ENCODE measurements at places on chromosomes 6 and 20.

DNA sequence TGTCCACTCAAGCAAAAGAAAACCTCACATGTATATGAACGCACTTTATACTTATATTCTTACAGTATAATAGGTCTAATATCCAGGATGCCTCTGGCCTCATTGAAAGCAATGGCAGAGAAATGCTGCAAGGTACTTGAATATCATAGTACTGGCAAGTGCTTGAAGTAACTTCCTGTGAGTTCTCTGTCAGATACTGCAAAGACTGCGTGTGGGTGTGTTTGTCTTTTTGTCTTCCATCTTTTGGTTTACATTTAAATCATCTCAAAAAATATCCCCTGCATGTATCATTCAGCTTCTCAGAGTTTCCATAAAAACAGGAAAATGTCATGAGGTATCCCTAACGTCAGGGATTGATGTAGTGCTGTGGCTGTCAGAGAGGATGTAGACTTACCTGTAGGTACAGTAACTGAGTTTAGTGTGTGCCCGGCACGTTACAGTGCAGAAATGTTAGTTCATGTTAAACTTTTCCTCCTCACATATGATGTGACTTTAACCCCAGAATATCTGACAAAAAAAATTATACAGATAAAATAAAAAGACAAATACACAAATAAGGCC, 184.3 kb downstream of the DST start:
- DNase-seq: no peak

DNA sequence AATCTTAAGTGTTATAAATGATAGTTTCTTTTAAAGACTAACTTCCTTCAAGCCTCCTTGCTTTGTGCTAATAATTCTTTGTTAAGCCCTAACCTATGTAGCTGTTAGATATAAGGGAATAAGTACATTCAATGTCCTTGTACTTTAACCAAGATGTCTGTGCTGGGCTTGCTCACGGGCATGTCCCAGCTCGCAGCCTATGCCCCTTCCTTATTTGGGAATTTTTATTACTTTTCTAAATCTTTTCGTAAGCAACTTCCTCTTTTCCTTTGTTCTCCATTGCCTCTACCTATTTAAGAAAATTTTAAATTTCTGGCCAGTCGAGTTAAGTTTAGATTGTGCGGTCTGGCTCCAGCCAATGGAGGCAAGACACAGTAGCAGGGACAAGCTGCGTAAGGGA, 26.0 kb upstream of the CDK19 start:
- no peak for DNase-seq

DNA sequence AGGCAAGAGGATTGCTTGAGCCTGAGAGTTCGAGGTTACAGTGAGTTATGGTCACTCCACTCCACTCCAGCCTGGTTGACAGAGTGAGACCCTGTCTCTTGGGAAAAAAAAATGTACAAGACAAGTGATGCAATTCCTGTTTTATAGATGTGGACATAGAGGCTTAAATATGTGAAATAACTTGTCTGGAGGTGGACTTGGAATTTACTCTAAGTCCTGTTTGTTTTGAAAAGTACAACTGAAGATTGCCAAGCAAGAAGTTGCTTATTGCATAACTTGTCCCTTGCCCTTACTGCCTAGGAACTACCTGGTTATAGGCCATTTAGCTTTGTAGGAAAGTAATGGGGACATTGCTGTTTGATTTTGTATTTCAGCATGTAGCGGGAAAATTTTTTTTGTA, 26.0 kb upstream of the ADIG start:
- DNase-seq: no peak

- DNase-seq: no peak
These were observed 37.6 kb downstream of the PKIB start for GRCh38 chr6:122647765-122648164.

DNA sequence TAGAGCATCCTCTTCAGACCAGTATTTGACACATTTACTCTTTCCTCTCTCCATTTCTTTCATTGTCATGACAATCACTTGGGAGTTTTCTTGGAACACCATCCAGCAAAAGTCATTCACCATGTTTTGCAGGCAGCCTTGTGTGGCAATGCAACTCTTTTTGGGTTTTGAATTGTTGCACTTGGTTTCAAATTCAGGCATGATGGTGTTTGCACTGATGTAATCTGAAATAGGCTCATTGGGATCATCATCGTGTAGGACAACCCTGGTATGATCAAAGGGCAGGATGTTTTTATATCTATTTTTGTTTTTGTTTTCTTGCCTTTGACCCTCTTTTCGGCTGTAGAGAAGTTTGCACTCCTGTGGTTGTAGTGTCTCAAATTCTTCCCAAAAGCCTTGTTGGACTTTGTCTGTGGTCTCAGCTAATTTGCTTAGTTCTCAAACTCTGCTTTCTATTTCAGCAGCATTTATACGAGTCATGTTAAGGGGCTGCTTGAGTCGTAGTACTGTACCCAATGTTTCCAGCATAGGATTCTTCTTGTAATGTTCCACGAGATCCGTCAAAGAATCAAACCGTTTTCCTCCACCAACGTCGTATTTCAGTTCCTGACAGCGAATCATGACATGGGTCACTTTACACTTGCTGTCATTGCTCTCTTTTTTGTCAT, 160.8 kb upstream of the TNFAIP3 start:
- DNase-seq: no peak

DNA sequence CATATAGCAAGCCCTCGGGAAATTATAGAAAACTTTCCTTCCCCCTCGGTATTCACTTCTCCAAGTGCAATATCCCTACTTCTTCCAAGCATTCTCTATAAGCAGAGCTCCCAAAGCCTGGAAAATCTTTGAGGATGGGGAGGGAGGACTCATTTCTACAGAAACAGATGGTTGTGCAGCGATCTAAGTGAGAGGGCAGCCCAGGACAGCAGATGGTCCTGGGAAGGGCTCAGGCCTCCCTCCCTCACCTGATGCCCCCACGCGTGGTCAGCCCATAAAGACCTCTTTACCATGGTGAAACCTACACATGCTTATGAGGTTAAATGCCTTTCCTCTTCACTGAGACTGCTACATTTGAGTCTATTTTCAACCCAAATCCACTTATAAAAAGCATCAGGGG, 319.6 kb upstream of the QKI start:
- no peak for DNase-seq

GRCh38 chr6:15626878-15627674, 35.8 kb downstream of the DTNBP1 start:
- no peak for DNase-seq

- no peak for DNase-seq
These were observed 71.4 kb downstream of the LRRC1 start for GRCh38 chr6:53866226-53866625.

GRCh38 chr6:158024566-158025297, 43.1 kb downstream of the SYNJ2 start:
- DNase-seq: no peak

DNA sequence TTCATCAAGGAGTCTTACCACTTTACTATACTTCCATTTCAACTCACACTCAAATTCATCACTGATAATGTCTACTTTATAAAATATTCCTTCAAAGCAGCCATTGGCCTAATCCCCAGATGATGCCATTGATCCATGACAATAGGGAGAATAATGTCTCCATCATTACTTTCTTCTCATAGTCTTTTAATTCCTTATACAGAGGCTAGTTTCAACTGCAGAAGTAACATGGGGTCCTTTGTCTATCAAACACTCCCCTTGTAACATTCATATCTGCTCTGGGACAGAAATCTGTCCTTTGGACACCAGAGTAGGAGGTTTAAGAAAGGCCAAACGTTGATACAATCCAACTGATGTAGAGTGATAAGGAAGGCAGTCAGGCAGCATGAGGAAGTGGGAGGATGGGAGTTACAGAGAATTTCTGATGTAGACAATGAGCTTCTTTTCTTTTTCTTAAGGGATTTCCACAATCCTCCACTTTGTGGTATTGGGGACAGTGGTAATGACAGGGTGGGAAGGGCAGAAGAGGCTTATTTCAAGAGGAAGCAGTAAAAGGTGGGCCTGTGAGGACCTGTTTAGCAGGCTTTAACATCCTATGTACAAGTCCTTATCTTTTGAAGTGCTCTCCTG, 18.9 kb upstream of the HLA-DOA start:
- no peak for DNase-seq

- DNase-seq: no peak
These were observed 24.7 kb upstream of the MROH8 start for GRCh38 chr20:37204056-37204455.

GRCh38 chr6:142913511-142914047, 31.4 kb downstream of the HIVEP2 start:
- no peak for DNase-seq

- no peak for DNase-seq
These were observed 43.9 kb upstream of the PRND start for GRCh38 chr20:4677846-4678245.

DNA sequence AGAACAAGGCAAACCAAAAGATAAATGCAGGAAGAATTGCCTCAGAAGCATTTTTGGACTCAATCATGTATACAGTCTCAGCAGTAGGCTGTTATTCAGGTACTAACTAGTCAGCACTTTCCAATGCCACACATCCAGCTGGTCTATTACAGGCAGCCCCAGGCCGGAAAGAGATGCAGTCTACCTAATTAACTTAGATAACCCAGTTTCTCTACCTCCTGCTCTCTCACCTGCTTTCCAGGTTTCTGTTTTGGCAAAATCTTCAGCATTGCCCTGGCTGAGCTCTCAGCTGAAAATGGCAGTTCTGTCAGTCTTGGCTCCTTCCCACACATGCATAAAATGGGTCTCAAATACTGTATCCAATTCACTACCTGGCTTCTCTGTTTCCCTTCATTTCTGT, 101.3 kb upstream of the UFL1 start:
- no peak for DNase-seq

GRCh38 chr20:17210387-17210786, 16.5 kb upstream of the PCSK2 start:
- no peak for DNase-seq

GRCh38 chr20:44491635-44492395, 16.1 kb downstream of the TTPAL start:
- DNase-seq: no peak

GRCh38 chr6:111604259-111605099, 1.2 kb downstream of the TRAF3IP2 start:
- DNase-seq: peak; percentile 49

DNA sequence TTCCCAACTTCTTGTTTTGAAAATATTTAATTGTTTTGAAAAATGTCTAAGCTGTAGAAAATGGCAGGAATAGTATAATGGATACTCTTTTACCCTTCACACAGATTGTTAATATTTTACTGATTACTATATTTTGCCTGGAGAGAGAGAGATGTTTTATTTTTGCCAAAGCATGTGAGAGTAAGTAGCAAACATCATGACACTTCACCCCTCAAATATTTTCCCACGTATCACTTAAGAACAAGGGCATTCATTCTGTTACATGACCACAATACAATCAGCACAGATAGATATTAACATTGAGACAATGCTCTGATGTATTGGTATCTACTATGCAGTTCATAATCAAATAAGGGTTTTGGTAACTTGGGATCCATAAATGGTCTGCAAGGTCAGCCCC, 116.5 kb downstream of the CCDC170 start:
- no peak for DNase-seq

DNA sequence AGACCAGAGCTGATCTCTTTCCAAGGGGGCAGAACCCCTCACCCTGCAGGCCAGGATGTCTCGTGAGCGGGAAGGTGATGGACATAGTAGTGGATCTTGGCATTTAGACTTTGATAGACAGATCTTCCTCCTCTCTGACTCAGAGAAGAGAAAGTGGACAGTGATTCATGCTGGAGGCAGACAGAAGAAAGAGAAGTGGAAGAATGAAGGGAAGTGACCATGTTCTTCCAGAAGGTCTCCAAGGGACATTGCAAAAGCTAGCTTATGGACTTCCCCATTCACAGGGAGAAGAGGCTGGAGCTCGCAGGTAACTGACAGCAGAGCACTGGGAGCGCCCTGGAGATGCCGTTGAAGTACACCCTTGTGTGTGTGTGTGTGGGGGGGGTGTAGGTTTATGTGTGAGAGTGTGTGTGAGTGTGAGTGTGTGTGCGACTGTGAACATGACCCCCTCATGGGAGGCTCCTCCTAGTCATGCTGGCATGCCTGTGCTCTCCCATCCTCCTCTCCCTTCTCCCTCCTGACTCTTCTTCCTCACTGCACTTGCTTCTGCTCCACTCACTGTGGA, 8.0 kb upstream of the RAET1L start:
- no peak for DNase-seq

- no peak for DNase-seq
These were observed 207.5 kb downstream of the PTPRT start for GRCh38 chr20:42982218-42982617.

GRCh38 chr6:120604510-120604909, 729.8 kb downstream of the TBC1D32 start:
- no peak for DNase-seq

- no peak for DNase-seq
These were observed 118.6 kb upstream of the CCDC28A start for GRCh38 chr6:138654715-138655634.

- peak; percentile 82 for DNase-seq
These were observed 13.2 kb downstream of the CCN2 start for GRCh38 chr6:131937703-131938631.

- no peak for DNase-seq
These were observed 101.9 kb downstream of the LIN28B start for GRCh38 chr6:105058846-105059245.

- no peak for DNase-seq
These were observed 5.3 kb downstream of the LINC00237 start for GRCh38 chr20:21100578-21101452.

- no peak for DNase-seq
These were observed 21.0 kb downstream of the NFYA start for GRCh38 chr6:41093729-41094128.

GRCh38 chr20:48772183-48772976, 55.4 kb downstream of the PREX1 start:
- no peak for DNase-seq

GRCh38 chr6:83597051-83597450, 84.7 kb downstream of the PRSS35 start:
- DNase-seq: no peak

DNA sequence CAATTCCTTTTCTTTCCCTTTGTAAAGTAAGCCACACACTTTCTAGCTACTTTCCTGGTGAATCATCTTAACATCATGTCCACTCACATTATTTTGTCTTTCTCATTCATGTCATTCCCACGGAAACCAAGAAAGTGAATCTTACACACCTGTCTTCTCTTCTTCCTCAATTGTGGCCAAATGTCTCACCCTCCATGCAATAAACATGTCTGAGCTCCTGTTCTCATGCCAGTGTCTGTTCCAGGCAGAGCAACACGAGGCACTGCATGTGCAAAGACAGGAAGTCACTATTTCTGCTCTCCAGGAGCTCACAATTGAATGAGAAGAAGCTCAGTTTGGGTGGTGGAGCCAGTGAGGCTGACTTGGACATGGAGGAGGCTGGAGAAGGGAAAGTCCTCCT, 29.0 kb upstream of the TMEM244 start:
- DNase-seq: no peak

DNA sequence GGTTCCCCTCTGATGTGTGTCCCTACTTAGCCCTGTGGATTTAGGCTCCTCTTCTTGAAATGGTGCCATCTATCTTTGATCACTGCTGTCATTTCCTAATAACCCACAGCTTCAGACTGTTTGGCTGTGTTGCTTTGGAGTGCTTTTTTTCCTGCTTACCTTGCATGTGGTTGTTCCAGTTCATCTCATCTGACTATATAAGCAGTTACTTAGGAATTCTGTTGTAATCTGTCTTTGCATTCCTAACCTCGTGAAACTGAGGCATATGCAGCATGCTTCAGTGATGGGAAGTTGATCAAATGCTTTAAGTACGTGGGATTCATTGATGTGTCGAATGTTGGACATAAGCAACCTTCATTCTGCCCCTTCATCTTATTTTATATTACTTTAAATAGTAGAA, 115.8 kb upstream of the FLRT3 start:
- DNase-seq: no peak

GRCh38 chr6:132380358-132381029, 20.8 kb downstream of the MOXD1 start:
- DNase-seq: no peak

All from smooth muscle cell of the brain vasculature (primary cell).